ENCODE measurements at places on chromosomes 6 and 20.

- no peak for DNase-seq
Measured at GRCh38 chr6:16375843-16376242, 137.5 kb downstream of the GMPR start.

DNA sequence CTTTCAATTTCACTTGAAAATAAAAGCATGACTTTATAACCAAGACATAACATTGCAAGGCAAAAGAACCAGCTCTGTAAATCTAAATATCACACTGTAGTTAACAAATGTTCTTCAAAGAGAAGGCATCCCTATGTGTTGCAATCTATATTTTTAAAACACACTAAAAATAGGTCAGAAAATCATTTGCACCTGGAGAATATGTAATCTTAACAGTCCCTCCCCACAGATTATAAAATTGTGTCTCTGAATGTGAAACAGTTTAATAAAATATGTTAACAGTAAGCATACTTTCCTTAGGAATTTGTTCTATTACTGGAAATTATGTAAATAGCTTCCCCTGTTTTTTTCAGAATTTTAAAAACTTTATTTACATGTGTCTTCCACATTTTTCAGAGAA lies 351.9 kb downstream of the COL12A1 start:
- DNase-seq, result no peak

DNA sequence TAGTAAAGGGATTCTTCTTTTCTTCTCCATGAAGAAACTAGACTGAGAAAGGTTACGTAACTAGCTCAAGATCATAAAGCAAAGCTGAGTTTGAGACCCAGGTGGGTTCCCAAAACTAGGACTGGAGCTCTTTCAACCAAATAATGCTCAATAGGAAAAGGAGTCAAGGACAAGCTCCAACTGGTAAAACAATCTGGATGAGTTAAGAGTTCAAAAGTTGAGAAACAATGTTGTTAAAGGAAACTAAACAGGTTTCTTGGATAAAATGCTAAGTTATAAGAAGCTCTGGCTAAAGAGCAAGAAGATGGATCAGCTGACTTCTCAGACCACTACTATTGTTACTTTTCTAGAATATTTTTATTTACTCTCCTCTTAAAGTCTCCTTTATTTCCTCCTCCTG lies 137.3 kb downstream of the MMS22L start:
- no peak for DNase-seq

GRCh38 chr6:37173493-37174195 lies 3.7 kb downstream of the PIM1 start:
- no peak for DNase-seq

- no peak for DNase-seq
Measured at GRCh38 chr20:44593751-44594150, 11.4 kb downstream of the PKIG start.

DNA sequence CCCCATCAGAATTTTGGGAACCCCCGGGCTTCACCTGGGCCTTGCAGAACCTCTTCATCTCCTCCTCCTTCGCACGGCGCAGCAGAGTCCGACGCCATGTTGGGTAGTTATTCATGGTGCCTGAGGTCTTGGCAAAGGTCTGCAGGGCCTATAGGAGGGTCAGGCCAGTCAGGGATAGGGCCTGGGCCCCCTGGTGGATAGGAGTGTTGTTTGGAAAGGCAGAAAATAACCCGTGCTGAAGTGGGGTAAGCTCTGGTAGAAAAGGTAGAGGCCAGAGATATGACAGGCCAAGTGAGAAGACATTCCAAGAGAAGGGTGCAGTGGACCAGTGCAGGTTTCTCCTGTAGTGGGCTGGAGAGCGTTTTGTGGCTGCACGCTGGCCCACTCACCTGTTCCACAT lies 4.9 kb downstream of the SMPD2 start:
- DNase-seq, result no peak

DNA sequence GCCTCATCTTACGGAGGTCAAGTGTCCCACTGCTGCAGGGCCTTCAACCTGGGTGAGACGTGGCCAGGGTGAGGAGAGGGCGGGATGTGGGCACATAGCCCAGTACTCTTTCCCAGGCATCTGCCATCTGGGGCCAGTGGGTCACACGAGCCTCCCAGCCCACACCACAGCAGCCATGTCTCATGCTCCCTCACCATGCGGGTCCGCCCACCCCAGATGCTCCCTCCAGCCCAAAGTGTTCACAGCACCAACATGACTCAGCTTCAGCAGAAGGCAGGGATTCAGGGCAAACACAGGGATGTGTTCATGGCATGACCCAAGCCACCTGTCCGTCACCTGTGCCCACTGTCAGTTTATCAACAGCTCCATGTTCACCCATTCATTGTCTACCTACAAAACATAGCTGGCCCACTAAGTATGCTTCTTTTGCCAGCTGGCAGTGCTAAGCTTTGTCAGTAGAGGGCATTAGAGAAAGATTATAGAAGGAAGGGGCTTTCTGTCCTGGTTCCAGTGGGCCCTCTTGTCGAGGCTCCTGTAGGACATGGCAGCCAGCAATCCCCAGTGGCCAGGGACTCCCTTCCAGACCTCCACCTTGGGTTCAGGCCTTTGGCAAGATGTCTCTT lies 109.2 kb downstream of the FOXF2 start:
- no peak for DNase-seq
